ENCODE measurements at places on chromosomes 3 and 15.

- DNase-seq: no peak
These were observed 49.9 kb downstream of the TMCO5A start for GRCh38 chr15:37984368-37984767.

- DNase-seq: no peak
These were observed 160.6 kb upstream of the IQSEC1 start for GRCh38 chr3:13233487-13234485.

DNA sequence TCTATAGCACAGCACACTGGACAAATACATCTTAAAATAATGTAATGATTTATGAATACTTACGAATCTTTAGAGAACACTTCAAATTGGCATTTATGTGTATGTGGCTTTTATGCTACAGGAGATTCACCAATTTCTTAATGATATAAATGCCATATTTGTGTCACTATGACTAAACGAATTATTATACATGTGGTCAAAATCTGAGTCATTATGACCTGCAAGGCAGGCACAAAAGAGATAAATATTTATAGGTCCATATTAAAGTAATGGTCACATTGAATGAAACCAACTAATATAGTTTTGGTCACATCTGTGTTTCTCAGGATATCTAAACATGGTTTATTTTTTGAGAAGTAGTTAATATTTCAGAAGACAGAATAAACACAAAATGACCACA, 232.3 kb upstream of the SEMA6D start:
- DNase-seq: no peak

DNA sequence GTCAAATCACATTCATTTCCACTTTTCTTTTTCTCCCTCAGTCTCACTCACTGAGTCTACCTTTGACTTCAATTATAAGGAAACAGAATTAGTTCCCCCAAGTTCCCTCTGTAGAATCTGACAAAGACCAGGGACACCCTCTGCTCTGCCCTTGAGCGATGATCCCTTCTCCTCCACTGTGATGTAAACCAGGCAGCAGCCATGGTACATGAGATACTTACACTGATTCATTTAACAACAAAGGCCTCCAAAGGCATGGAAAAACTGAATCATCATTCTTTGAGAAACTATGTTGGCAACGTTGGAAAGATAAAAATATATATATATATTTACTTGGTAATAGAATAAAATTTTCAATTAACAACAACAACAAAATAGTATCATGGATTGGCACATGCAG, 84.1 kb downstream of the P3H2 start:
- no peak for DNase-seq

DNA sequence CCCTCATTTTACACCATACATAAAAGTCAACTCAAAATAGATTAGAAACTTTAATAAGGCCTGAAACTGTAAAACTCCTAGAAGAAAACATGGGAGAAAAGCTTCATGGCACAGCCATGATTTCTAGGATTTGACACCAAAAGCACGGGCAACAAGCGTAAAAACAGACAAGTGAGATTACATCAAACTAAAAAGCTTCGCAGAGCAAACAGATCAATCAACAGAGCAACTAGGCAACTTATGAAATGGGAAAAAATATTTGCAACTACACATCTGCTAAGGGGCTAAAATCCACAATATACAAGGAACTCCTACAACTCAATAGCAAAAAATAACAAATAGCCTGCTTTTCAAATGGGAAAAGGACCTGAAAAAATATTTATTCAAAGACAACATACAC, 26.1 kb downstream of the ZNF148 start:
- DNase-seq: no peak

DNA sequence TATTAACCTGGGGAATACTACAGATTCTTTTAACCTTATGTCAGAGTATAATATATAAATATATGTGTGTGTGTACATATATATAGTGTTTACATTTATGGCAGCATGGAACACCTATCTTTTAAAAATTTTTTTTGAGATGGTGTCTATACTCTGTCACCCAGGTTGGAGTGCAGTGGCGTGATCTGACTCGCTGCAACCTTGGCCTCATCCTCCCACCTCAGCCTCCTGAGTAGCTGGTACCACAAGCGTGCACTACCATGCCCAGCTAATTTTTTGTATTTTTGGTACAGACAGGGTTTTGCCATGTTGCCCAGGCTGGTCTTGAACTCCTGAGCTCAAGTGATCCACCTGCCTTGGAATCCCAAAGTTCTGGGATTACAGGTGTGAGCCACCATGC, 18.5 kb upstream of the ERICH6 start:
- no peak for DNase-seq

GRCh38 chr15:29311696-29312095, 42.1 kb upstream of the NSMCE3 start:
- no peak for DNase-seq

- DNase-seq: no peak
These were observed 1.3 kb upstream of the SPTSSB start for GRCh38 chr3:161372321-161373260.

DNA sequence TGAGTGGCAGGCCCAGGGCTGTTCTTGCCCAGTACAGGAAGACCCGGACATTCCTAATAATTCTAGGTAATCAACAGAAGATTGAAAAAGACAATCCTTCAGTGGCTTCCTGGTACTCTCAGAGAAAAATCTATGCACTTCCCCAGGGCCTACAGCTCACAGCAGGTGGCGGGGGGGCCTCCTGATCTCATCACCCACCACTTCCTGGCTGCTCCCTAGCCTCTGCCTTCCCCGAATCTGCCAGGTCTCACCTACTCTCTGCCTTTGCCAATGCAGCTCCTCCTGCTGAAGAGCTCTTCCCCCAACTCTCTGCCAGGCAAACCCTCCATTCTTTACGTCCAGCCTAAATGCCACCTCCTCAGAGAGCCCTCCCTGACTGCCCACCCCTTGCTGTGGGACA, 37.5 kb downstream of the EHD4 start:
- no peak for DNase-seq

- DNase-seq: no peak
These were observed 815 bp downstream of the ULK4 start for GRCh38 chr3:41960826-41961750.

DNA sequence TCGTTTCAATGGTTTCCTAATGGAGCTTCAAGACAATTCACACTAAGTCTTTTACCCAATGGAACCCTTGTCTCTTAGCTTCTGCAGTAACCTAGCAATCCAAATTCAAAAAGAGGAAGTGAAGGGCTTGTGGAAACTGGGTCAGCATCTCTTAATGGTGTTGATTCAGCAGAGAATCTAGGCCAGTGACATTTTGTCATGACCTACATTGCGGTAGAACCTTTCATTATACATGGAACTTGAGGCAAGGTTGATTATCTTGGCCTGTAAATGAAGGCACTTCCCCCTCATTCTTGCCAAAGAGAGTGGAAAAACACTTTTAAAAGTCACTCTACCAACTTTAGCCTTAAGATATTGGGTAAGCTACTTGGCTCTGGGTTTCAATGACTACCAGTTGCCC, 42.8 kb downstream of the C2CD4B start:
- no peak for DNase-seq

GRCh38 chr3:13308380-13308801, 111.7 kb downstream of the NUP210 start:
- no peak for DNase-seq

GRCh38 chr3:19103510-19103909, 44.8 kb upstream of the KCNH8 start:
- DNase-seq: no peak

- DNase-seq: no peak
These were observed 430.6 kb downstream of the MECOM start for GRCh38 chr3:169232863-169233262.

GRCh38 chr3:24149032-24149431, 203.9 kb downstream of the NR1D2 start:
- DNase-seq: no peak

DNA sequence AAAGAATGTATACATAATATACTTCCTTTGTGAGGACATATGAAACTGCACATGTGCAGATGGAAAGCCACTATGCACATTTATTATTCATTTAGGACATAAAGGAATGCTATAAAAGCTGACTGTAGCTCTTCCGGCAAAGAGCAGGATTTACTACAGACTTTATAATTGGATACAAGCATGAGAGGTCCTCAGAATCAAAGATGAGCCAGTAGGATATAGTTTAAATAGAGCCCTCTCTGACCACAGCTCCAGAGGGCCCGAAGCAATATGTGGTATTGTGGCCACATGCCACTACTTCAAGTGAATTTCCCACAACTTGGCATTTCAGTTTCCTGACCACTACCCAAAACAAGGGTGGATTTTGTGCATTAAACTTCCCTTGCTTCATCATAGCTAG, 140.9 kb downstream of the ATP8B4 start:
- no peak for DNase-seq

GRCh38 chr3:122916580-122916979, 111.0 kb downstream of the SEMA5B start:
- DNase-seq: no peak

DNA sequence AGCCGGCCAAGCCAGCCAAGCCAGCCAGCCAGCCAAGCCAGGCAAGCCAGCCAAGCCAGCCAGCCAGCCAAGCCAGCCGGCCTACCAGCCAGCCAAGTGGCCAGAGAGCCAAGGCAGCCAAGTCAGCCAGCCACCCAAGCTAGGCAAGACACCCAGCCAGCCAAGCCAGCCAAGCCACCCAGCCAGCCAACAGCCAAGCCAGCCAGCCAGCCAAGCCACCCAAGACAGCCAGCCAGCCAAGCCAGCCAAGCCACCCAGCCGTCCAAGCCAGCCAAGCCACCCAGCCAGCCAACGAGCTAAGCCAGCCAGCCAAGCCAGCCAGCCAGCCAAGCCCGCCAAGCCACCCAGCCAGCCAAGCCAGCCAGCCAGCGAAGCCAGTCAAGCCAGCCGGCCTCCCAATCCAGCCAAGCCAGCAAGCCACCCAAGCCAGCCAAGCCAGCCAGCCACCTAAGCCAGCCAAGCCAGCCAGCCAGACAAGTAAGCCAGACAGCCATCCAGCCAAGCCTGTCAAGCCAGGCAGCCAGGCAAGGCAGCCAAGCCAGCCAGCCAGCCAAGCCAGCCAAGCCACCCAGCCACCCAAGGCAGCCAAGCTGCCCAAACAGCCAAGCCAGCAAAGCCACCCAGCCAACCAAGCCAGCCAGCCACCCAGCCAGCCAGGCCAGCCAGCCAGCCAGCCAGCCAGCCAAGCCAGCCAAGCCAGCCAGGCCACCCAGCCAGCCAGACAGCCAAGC, 200.5 kb downstream of the GOLGA6L6 start:
- DNase-seq: peak; percentile 50

- DNase-seq: no peak
These were observed 35.1 kb downstream of the DAZL start for GRCh38 chr3:16570113-16570512.

- DNase-seq: no peak
These were observed 90.2 kb downstream of the RFTN1 start for GRCh38 chr3:16423298-16423697.
